ENCODE measurements at places on chromosomes 1 and 21.

GRCh38 chr1:219189021-219189824 is 15.5 kb downstream of the LYPLAL1 start:
- DNase-seq, result peak; percentile 24

DNA sequence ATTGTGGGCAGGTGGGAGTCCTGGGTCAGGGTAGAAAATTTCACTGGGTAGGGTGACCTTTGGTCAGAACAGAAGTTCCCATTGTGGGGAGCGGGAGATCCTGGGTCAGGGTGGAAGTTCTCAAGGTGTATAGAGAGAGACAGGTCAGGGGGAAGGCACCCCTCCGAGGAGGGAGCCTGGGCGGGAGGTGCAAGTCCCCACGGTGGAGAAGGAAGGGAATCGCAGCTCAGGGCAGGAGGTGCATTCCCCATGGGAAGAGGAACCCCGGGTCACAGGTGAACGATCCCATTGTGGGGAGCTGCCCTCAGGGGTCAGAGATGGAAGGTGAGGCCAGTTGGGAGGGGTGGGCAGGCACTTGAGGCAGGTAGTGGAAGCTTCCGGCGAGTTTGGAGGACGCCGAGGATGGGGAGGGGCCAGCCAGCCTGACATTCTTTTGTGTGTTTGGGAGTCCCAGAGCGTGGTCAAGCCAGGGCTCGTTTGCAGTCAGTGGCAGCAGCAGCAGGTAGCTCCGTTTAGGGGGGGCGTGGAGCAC is 637 bp downstream of the LYPLA2 start:
- peak; percentile 48 for DNase-seq

DNA sequence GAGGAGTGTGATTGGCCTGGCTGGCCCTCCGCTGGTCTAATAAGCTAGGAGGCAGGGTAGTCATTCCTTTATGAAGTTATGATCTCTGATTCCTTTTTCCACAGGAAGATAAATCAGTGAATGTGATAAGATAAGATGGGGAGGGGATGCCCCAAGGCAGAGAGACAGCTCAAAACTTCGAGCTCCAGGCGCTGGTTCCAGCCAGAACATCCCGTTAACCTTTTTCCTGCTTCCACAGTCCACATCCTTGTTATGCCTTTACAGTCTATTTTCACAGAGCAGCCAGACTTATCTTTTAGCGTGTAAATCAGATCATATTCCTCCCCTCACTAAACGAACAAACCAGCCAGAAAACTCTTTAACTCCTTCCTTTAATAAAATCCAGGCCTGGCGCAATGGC is 38.5 kb upstream of the BMP8B start:
- no peak for DNase-seq

DNA sequence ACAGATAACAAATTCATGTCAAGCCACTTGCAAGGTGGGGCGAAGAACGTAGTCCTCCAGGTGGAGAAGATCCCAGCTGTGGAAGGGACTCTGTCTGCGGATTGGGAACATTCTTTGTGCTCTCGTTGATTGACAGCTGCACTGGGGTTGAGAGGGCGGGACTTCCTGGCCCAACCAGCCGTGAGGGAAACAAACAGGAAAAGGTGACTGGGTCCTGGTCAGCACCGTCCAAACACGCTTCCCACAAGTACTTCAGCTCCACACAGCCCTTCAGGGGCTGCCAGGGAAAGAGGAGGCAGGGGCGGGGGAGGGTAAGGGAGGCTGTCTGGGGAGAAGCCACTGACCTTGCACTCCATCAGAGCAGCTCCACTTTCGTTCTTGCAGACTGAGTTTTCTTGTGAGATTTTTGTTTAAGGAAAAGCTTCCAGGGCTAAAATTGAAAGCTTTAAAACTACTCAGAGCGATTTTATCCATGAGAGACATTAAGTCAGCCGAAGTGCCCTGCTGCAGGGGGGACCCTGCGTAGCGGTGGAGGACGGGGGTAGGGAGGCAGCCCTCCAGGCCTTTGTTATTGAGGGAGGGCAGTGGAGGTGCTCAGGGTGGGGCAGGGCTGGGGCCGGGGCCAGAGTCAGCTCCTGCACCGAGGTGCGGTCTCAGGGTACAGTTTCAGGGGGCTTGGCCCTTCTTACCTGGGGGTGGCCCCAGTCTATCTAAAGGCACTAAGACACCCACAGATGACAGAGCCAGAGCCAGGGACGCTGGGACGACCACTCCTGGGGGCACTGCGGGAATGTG is 21.6 kb upstream of the STUM start:
- peak; percentile 21 for DNase-seq

GRCh38 chr1:224082146-224082545 is 31.8 kb upstream of the FBXO28 start:
- no peak for DNase-seq

- DNase-seq, result no peak
Observed at GRCh38 chr1:204684571-204685235, 835 bp downstream of the LRRN2 start.

Data from AG20443 (cell line).